ENCODE measurements at places on chromosomes 6 and 20. TPM values are rescaled to one million over a fixed set of nuclear protein-coding genes. Genes with fewer than 3 reads are reported as not detected.

DNA sequence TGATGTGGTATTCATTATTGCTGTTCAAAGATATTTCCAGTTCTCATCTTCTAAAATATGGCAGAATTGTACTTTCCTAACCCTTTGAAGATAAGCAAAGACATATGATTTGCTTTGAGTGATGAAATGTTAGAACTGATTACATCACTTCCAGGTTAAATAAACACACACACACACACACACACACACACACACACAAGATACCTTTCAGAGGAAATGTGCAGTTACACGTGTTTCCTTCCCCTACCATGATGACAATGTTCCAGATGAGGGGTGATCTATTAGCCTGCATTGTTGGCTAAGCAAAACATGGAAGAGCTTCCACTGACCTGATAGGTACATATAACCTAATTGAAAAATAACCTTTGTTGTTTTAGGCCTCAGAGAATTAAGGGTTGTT, 11.7 kb upstream of the FRK start:
- no peak for DNase-seq

The AVP gene
- not detected for total RNA-seq

- peak; percentile 49 for DNase-seq
Observed at GRCh38 chr6:140485740-140486449, 1111.4 kb upstream of the CITED2 start.

The BMP7 gene
- 0.30 TPM for total RNA-seq

DNA sequence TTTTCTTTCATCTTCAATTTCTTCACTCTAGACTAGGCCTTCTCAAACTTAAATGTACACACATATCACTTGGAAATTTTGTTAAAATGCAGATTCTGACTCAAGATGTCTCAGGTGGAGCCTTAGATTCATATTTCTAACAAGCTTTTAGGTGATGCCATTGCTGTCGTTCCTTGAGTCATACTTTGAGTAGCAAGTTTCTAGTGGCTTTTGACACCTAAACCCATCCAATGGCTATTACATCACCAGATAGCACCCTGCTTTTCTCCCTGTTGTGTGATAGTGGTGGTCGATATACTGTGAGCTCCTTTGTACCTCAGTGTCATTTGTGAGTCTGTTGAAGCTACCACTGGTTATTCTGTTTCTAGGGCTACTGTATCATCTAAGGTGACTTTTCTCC, 34.8 kb upstream of the BAG2 start:
- DNase-seq: no peak

DNA sequence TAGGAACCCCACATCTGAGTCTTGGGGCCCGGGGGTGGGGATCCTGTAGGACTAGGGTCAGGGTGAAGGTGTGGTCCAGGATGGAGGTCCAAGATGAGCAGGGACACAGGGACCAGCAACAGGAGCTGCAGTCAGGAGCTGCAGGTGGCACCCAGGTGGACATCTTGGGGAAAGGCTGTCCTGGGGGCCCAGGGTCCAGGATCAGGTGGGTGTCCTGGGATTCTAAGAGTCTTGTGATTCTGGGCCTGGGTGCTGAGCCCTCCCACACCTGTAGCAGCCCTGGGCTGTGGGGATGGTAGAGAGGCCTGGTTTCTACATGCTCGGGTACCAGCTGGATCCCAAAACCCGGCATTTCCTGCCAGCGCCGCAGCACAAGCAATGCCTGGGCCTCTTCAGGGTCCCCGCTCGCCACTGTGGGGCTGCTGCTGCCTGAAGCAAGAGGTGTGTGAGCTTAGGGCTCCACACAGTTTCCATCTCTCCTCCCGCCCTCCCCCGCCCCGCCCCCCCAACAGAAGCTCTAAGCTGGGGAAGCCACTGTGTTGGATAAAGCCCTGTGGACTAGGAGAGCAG, 20.7 kb downstream of the ERGIC3 start:
- DNase-seq: no peak

The COL11A2 gene
- total RNA-seq: 0.30 TPM
